ENCODE measurements at places on chromosomes 12 and 14. TPM values are rescaled to one million over a fixed set of nuclear protein-coding genes. Genes with fewer than 3 reads are reported as not detected.
A peak's percentile ranks its signal among the peaks of the same experiment; 100 is the strongest.

DNA sequence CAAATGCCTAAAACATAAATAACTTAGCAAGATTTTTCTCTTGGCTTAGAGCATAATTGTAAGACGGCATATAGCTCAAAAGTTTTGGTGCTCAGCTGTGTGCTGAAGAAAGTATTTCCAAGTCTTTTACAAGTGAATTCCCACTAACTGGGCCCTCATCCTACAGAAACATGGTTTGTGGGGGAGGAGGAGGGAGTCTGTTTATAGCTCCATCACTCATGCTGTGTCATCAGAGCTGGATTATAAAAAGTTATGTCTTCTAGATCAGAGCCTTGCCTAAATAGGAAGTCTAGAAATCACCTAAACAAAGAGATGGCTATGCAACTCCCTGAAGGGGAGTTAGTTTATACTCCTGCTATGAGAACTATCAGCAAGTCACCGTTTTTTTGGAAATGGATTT is 65.9 kb upstream of the OTOGL start:
- H3K27me3 ChIP-seq = peaks cover 56% of the 10 kb centered on the region
- peaks cover 12% of the 10 kb centered on the region for H3K4me1 ChIP-seq
- no peaks in the 10 kb centered on the region for H3K36me3 ChIP-seq
- no peak overlapping the region for H3K4me3 ChIP-seq
- no peak overlapping the region for H3K27ac ChIP-seq

- no peaks in the 10 kb centered on the region for H3K36me3 ChIP-seq
- H3K27me3 ChIP-seq = no peaks in the 10 kb centered on the region
- H3K27ac ChIP-seq = no peak overlapping the region
- H3K4me3 ChIP-seq = no peak overlapping the region
Measured at GRCh38 chr14:23831596-23831995, 122.0 kb upstream of the DHRS4 start.

DNA sequence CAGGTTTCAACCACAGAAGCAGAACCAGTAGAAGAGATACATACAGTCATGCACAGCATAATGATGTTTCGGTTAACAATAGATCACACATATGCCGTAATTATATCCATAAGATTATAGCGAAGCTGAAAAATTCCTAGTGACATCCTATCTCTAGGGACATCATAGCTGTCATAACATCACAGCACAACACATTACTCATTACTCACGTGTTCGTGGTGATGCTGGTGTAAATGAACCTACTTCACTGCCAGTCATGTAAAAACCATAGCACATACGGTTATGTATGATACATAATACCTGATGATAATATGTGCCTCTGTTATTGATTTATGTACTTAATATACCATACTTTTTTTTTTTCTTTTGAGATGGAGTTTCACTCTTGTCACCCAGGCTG is 44.7 kb downstream of the KLRG1 start:
- no peak overlapping the region for H3K4me3 ChIP-seq
- no peak for DNase-seq
- no peaks in the 10 kb centered on the region for H3K36me3 ChIP-seq
- no peaks in the 10 kb centered on the region for H3K27me3 ChIP-seq
- H3K4me1 ChIP-seq = peaks cover 9% of the 10 kb centered on the region

GRCh38 chr12:92085040-92085735 is 60.5 kb downstream of the BTG1 start:
- H3K4me3 ChIP-seq = no peak overlapping the region
- peaks cover 4% of the 10 kb centered on the region for H3K4me1 ChIP-seq
- no peaks in the 10 kb centered on the region for H3K36me3 ChIP-seq
- no peak for DNase-seq

DNA sequence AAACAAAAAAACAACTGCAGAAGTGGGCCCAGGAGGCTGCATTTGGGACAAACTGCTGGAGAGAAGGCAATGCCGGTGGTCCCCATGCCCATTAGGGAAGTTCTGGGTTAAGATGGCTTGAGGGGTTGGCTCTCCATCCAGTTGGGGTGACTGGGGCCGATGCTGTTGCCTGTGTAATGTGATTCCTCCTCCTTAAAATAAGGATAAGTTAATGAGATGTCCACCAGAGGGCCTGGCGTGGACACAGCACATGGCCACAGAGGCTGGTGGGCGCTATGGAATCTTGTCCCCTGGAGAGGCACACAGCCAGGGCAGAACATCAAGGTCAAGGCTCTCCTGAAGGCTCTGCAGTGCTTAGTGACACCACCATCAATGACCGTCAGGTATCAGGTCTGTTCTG is 1.0 kb upstream of the TESC start:
- DNase-seq = peak; percentile 52
- peaks cover 32% of the 10 kb centered on the region for H3K27me3 ChIP-seq
- H3K4me3 ChIP-seq = no peak overlapping the region
- peaks cover 29% of the 10 kb centered on the region for H3K4me1 ChIP-seq
- no peak overlapping the region for H3K27ac ChIP-seq

DNA sequence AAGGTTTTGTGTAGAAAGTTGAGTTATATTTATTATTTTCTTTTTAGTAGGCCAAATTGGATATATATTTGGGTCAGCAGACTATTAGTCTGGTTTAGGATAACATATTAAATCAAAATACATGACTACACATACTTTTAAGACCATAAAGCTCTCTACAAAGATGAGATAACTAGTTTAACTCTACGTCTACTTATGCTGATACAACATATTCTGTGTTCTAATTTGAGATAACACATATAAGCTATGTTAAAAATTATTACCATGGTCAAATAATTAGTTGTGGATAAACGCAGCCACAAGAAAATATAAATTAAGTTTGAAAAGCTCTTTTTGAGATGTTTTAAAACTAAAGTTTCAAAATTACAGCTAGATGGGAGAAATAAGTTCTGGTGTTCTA is 55.3 kb downstream of the IPO8 start:
- no peak overlapping the region for H3K27ac ChIP-seq
- H3K4me1 ChIP-seq = no peaks in the 10 kb centered on the region
- no peak overlapping the region for H3K4me3 ChIP-seq
- no peak for DNase-seq
- H3K36me3 ChIP-seq = no peaks in the 10 kb centered on the region

GRCh38 chr12:54465857-54466523 is 7.4 kb downstream of the GTSF1 start:
- H3K36me3 ChIP-seq = no peaks in the 10 kb centered on the region
- H3K27me3 ChIP-seq = peaks cover 48% of the 10 kb centered on the region
- H3K27ac ChIP-seq = no peak overlapping the region
- DNase-seq = no peak
- H3K4me1 ChIP-seq = no peaks in the 10 kb centered on the region

DNA sequence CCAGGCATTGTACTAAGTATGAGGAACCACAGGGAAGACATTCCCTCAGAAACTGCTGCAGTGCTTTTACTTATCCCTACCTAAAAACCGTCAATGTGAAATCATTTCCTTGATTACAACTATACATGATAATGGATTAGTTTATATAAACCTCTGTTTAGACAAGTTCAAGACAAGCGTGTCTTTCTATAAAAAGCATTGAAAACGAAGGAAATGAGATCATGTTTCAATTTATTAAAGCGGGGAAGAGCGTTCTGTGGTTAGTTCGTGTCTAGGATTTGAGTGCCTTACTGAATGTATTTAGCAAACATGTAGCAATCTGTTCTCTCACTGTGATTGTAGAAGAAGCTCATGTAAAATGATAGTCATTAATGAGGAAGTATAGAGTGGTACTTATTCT is 37.5 kb downstream of the GALC start:
- H3K27me3 ChIP-seq = no peaks in the 10 kb centered on the region
- H3K27ac ChIP-seq = no peak overlapping the region
- H3K4me3 ChIP-seq = no peak overlapping the region
- H3K36me3 ChIP-seq = no peaks in the 10 kb centered on the region
- DNase-seq = no peak

- H3K4me3 ChIP-seq = no peak overlapping the region
- no peaks in the 10 kb centered on the region for H3K27me3 ChIP-seq
- no peak overlapping the region for H3K27ac ChIP-seq
- peaks cover 9% of the 10 kb centered on the region for H3K4me1 ChIP-seq
Measured at GRCh38 chr12:124032265-124032886, 59.4 kb downstream of the ZNF664 start.

- DNase-seq = no peak
- no peaks in the 10 kb centered on the region for H3K36me3 ChIP-seq
- H3K27me3 ChIP-seq = no peaks in the 10 kb centered on the region
- peaks cover 20% of the 10 kb centered on the region for H3K4me1 ChIP-seq
- no peak overlapping the region for H3K4me3 ChIP-seq
Measured at GRCh38 chr12:39572551-39572950, 47.1 kb downstream of the ABCD2 start.

DNA sequence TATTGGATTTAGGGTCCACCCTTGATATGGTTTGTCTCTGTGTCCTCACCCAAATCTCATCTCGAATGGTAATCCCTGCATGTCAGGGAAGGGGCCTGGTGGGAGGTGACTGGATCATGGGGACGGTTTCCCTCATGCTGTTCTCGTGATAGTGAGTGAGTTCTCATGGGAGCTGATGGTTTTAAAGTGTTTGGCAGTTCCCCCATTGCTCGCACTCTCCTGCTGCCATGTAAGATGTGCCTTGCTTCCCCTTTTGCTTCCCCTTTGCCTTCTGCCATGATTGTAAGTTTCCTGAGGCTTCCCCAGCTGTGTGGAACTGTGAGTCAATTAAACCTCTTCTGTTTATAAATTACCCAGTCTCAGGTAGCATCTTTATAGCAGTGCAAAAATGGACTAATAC is 118.3 kb downstream of the VRK1 start:
- H3K4me1 ChIP-seq = no peaks in the 10 kb centered on the region
- no peak for DNase-seq
- H3K27ac ChIP-seq = no peak overlapping the region
- no peaks in the 10 kb centered on the region for H3K27me3 ChIP-seq
- H3K36me3 ChIP-seq = no peaks in the 10 kb centered on the region
- H3K4me3 ChIP-seq = no peak overlapping the region

DNA sequence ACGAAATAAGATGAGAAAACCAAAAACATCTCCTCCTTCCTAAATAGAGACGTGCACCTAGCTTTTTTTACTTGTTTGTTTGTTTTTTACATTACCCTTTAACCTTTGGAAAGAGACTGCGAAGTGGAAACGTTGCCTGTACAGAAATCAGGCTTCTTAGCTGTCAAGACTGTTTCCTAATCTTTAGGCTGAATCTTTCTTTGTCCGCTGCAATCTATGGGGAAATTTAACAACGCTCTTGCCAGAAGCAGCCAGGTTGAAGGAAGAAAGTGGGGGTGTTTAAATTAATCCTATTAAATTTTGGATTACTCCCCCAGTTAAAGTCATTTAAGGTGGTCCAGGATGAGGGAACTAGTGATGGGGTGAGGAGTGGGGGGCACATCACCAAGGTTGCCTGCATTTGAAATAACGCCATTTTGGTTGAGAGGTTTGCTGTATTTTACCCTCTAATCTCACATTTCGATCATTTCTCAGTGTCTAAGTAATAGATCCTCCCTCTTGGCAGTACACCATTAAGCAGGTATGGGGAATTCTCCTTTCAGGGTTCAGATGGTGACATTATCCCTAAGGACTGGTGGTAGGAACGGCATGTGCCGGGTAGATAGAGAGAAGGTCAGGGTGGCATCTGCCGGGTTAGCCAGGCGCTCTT is 2.6 kb downstream of the FLRT2 start:
- no peaks in the 10 kb centered on the region for H3K36me3 ChIP-seq
- no peak for DNase-seq
- H3K4me3 ChIP-seq = peak overlapping the region; percentile 74
- peaks cover 38% of the 10 kb centered on the region for H3K4me1 ChIP-seq
- no peak overlapping the region for H3K27ac ChIP-seq

The OR4E2 gene
- not detected for total RNA-seq

The BICDL1 gene
- 2.5 TPM for total RNA-seq

The CISTR gene
- not detected for total RNA-seq

The RALGAPA1 gene
- 31.7 TPM for total RNA-seq

The SLC38A2 gene
- total RNA-seq = 259 TPM

Data from neural progenitor cell (in vitro differentiated cells).